Stimulated activated CD4-positive, alpha-beta T cell treated with anti-CD3 and anti-CD28 coated beads, Interleukin-4, amount 100 ng/mL, for 1 hour (primary cell): ENCODE measurements at places on chromosomes 1 and 21.

DNA sequence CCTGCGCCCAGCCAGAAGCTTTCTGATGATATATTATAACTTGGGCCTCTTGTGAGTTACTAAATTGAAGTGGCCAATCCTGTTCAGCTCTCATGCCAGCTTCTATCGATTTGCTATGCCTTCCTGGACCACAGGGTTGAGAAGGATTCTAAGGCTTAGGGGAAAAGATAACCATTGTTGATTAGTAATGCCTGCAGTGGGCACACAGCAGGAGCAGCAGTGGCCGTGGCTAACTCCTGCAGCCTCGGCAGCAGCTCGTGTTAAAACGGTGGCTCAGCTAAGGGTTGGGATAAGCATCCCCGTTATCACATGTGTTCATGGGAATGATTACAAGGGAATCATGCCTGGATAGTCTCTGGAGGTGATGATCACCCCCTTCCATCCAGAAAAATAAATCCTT is 20.5 kb upstream of the KCNE2 start:
- no peak for DNase-seq

DNA sequence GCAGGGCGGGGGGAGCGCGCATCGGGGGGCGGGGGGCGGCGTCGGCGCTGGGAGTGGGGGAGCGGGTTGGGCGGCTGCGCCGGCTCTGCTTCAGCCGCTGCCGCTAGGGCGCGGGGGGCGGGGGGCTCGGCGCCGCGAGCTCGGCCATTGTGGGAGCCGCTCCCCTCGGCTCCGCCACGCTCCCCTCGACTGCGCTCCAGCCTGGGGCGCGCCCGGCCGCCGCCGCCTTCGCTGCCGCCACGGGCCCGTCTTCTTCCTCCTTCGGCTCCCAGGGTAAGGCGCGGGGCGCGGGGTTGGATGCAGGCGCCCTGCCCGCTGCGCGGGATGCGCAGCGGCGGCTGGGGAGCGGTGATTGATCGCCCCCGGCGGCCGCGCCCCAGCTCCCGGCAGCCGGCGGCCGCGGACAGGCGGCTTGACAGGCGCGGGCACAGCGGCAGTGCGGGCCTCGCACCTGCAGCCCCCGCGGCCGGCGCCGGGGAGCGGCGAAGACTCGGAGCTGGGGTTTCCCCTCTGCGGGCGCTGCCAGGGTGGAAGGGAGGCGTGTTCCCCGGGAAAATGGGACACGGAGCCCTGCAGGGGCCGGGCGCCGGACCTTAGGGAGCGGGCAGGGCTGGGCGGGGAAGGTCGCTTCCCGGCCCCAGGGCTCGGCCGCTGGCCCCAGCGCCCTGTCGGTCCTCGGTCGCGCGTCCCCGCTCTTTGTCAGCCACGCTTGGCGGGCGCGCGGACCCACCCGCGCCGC is 55.3 kb downstream of the NDUFS5 start:
- peak; percentile 31 for DNase-seq

DNA sequence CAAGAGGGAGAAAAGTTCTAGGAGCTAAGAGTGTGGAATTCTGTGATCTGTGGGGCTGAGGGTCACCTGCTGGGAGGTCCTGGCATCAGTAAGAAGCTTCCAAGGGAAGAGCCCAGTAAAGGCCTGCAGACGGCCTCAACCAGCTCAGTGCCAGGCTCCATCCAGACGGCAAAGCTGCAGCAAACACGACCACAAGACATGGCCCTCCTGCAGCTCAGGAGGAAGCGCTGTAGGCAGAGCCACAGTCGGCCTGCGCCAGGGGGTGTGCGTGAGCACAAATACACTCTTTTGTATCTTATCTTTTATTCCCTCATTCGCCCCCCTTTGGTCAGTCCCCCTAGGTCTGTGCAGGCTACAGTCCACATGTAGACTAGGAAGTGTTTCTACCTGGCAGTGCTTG is 13.4 kb downstream of the C1orf174 start:
- DNase-seq, result no peak

DNA sequence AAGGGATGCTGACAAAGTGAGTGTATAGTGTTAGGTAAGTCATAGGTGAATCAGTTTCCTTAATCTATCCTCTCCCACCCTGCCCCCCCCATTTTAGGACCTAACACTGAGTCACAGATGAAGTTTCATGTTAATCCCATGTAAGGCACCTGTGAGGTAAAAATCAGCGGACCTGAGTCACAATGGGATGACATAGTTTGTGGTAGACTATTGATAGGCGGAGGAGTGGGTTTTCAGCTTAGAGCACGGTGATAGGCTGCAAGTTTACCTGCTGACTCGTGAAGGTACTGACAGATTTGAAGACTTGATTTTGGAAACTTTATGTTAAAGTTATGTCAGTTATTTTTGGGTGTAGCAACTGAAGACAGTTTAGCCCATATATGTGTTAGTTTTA is 1.7 kb downstream of the TOR1AIP1 start:
- peak; percentile 38 for DNase-seq

DNA sequence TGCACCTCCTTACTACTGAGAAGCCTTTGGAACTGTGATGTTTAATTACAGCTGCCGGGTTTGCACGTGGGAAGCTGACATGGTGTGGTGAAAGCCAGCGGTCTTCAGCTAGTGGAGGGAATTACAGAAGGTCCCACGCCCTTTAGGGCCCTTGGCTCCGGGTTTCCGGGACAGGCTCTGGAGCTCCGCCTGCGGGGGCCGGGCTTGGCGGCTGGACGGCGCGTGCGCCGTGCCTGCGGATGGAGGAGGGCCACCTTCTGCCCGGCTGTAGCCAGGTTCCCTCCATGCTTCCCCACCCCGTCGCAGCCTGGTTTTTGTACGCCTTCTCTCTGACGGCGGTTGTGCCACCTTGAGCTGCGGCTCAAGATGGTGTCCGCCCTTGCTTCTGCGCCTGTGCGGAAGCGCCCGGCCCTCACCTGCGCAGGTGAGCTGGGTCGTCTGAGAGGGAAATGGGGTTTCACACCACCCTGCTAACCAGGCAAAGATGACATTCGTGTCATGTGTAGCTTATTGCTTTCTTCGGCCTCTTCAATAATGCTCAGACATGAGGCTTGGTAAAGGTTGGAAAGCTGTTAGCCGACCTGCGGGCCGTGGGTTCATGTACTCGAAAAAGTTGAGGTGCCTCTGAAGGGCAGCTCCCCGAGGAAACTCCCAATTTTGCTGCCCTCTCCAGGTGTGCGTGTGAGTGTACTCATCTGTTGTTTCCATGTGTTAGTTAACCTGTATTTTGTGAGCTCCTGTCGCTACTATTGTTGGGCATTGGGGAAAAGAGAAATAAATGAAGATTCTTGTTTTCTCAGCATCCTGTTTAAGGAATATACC is 36.6 kb upstream of the OPRD1 start:
- peak; percentile 56 for DNase-seq

GRCh38 chr1:208040821-208041297 is 129.9 kb upstream of the CD34 start:
- DNase-seq, result no peak
